Cortex of kidney (tissue), 1 donor: ENCODE measurements at places on chromosomes 11 and 22.

- DNase-seq, result no peak
These were observed 38.7 kb downstream of the TPBGL start for GRCh38 chr11:75279273-75279672.

- no peak for DNase-seq
These were observed 39.8 kb upstream of the TEF start for GRCh38 chr22:41341990-41342389.

GRCh38 chr11:130636722-130637464, 188.4 kb downstream of the ADAMTS15 start:
- no peak for DNase-seq

DNA sequence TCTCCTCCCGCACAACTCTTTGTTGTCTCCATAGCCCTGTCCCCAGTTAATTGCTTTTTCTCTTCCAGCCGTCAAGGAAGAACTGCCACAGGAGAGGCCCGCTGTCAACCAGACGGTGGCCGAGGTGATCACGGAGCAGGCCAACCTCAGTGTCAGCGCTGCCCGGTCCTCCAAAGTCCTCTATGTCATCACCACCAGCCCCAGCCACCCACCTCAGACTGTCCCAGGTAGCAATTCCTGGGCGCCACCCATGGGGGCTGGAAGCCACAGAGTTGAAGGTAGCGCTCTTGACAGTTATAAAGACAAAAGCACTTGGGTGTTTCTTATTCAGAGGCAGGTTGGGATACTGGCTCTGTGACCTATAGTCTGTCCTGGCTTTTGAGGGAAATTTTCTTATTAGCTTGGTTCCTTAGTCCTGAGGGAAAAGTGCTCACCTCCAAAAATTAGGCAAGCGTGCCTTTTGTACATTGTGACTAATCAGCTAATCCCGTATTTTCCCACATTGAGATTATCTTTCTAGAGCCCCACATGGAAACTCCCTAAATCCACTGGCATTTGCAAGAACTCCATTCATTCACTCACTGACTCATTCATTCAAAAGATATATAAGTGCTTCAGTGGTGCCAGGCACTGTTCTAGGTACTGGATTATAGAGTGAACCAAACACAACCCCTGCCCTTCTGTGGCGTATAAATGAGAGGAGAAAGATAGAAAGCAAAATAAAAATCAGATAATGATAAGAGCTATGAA, 65.9 kb downstream of the KREMEN1 start:
- no peak for DNase-seq

- DNase-seq, result no peak
These were observed 42.9 kb downstream of the AMPD3 start for GRCh38 chr11:10498022-10498400.

GRCh38 chr11:67243051-67243450, 23.2 kb upstream of the GRK2 start:
- no peak for DNase-seq

DNA sequence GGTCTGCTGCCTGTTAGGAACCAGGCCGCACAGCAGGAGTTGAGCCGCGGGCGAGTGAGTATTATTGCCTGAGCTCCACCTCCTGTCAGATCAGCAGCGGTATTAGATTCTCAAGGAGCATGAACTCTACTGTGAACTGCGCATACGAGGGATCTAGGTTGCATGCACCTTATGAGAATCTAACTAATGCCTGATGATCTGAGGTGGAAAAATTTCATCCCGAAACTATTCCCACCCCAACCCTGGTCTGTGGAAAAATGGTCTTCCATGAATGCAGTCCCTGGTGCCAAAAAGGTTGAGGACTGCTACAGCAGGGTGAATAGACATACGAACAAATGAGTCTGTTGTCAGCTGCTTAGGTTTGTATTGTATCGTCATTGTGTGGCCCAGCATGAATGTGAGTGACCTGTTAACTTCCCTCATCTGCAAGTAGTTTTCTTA, 29.8 kb downstream of the RNF141 start:
- no peak for DNase-seq

GRCh38 chr22:26429458-26430286, 612 bp downstream of the ASPHD2 start:
- DNase-seq, result no peak

DNA sequence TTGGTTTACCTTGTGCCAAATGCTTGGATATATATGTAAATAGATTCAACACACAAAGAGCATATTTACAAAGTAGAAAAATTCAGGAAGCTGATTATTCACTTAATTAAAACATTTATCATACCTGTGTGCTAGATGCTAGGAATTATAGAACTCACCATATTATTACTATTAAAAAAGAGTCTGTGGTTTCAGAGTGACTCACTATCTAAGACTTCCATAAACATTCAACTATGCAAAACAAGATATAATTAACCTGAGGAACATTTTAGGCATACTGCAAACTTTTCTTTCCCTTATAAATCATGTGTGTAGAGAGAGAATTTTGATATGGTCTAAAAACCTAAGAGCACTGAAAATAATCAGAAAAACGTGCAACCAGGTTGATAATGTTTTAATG, 27.3 kb downstream of the CTSC start:
- no peak for DNase-seq

DNA sequence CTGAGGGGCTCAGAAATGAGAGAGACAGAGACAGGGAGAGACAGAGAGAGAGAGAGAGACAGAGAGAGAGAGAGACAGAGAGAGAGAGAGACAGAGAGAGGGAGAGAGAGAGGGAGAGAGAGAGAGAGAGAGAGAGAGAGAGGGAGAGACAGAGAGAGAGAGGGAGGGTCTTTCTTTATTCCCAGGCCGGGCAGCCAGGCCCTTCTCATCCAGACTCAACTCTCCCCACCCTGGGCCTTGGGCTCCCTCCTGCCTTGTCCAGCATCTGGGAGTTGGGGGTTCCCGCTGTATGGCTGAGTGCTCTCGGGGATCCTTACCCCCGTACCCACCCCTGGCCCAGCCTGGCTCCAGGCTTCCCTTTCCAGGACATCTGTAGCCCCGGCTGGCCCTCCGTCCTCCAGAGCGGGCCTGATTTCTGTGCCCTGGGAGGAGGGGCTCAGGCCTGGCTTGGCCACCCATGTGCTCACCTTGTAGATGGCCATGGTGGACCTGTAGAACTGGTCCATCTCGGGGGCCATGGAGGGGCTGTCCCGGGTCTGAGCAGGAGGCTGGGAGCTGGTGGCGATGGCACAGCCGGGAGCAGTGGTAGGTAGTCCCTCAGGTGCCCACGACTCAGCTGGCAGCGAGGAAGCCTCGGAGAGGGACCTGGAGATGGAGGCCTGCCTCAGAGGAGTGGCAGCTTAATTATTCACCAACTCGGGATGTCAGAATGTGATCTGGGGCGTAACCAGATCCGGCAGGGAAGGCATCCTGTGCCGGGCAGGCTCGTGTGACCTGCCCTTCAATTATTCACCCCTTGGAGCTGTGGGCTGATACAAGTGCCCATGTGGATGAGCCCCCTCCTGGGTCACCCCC, at the start of gene BAIAP2L2:
Gene BAIAP2L2 (minus strand): TSS at position 677 of the 855 bp plus-strand sequence. CDS start 159 bp downstream, at position 518.
- DNase-seq, result no peak

DNA sequence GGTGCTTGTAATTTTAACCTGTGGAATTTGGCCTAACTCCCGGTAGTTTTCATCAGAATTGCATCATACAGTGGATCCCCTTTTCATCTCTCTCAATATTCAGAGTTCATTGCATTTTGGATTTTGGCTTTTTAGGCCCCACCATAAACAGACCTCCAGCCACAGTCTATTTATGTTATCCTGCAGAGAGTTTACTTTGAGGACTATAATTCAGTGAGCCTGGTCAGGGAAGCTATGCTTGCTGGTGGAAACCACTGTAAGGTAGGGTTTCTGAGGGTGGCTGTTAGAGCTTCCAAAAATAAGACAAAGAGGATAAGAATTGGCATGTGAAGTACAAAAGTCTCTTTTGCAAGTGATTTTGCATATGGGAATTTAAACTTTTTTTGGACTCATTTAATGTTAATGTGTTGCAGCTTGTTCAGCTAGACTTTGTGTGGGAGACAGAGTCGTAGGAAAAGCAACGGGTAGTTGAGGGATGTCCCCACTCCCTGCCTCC, 34.8 kb upstream of the DDI1 start:
- no peak for DNase-seq

- no peak for DNase-seq
These were observed 225.8 kb downstream of the ETS1 start for GRCh38 chr11:128361451-128362020.

- DNase-seq, result no peak
These were observed at the start of gene APOL1 for GRCh38 chr22:36252754-36253522. Gene APOL1 (plus strand): TSS chr22:36253133. CDS start chr22:36254956, 1,823 bp downstream.

DNA sequence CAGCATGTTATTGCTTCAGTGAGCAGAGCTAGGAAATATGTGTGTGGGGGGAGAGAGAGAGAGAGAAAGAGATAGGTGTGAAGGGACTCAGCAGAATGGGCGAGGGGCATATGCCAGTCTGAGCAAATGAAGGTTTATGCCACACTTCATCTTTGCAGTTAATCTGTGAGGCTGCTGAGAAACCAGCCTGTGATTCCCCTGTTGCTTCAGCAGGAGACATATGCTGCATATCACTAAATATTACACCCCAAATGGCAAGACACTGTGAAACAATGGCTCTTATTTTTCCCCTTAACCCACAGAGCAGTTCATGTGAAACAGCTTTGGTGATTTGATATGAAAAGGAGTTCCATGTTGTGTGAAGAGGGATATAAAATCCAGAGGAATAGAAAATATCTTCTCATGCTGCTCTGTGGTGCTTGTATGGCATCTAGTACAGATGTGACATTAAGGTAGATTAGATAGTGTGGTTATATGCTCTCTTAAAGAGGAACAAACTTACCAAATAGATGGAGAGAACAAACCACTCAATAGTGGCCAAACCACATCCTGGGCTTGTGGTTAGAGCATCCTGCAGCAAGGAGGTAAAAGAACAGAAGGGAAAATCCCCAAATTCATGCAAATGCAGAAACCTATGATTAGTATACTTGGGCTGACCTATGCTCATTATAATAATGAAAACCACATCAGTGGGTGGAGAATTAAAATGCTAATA, 864.2 kb downstream of the FAM181B start:
- DNase-seq, result no peak

DNA sequence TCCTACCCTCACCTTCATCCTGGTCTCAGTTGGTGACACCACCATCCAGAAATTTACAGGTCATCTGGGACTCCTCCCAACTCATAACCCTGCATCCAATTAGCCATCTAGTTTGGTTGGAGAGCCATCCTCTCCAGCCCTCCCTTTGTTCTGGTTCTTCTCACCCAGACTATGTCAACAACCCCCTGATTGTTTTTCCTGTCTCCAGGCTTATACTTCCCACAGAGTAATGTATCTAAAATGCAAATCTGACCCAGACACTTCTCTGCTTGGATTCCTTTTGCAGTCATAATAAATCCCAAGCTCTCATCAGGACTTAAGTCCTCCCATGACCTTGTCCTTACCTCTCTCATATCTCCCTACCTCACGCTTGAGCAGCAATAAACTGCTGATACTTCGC, 3.0 kb downstream of the TTC12 start:
- DNase-seq, result no peak

DNA sequence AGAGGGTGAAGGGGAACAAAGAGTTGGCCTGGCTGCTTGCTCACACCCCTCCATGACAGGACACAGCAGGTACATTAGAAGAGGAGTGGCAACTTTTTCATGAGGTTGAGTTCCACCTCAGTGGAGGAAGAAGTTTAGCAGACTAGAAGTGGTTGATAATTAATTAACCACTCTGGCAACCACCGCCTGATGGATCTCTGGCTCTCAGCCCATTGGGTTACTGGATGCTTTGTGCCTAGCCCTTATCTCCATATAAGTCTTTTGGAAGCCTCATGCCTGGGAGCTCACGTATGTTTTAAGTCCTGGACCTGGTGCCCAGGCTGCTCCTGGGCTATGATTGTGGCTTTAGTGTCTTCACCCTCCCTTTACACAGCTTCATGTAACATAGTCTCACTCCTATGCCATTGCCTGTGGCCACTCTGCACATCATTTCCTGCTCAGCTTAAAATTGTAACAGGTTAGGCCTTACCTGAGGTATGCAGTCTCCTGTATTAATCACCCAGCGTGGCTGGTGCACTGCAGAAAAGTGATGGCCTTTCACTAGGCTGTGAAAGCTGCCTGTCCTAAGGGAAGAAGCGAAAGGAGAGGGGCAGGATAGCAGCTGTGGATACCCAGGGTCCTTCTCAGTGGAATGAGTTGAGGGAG, 72.7 kb upstream of the CRTAM start:
- DNase-seq, result no peak

DNA sequence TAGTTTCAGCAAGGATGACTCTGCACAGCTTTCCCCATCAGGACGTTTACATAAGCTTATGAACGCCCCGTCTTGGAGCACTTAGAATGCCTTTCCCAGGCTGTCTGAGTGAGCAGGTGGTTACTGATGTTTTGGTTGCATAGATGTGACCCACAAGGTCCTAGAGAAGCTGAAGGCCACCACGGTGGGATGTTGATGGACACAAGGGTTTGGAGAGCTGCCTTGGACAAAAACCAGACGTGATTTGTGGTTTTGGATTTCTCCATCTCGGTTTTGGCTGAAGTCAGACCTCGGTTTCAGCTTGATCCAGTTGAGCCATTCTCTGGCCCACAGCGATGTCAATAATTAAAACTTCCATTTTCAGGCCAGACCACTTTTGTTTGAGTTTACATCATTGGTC, 151.9 kb downstream of the LDLRAD3 start:
- no peak for DNase-seq

DNA sequence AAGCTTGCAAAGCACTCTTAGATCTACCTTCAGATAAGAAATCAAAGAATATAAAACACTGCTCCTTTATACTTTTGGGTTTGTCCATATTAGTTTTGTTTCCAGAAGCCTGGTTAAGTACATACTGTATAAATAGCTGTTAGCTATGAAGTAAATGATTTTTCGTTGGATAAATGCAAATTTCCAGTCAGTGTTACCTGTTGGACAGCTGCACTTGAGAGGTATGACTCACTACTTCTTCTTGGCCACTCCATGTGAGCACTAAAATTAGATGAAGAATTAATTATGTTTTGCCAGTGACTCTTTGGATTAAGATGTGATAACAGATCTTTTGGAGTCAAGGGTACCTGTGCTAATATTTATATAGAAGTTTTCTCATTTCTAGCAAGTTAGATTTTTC, 9.5 kb upstream of the TSG101 start:
- no peak for DNase-seq

DNA sequence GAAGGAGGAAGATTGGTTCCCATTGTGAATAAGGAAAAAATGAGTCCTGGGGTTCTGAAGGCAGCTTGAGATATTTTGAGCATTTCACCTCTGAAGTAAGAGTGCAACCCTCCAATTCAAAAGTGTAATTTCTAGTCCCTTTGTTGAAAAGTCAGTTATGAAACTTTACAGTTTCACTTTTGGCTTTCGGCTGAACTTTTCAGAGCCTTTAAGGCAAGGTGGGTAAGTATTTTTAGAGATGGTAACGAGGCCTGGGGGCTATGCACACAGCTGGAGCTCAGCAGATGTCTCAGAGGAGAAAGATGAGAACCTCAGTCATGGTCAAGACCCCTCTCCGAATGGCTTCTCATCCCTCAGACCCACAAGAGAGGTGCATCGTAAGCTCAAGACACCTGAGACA, 267.6 kb downstream of the KIRREL3 start:
- DNase-seq, result no peak

DNA sequence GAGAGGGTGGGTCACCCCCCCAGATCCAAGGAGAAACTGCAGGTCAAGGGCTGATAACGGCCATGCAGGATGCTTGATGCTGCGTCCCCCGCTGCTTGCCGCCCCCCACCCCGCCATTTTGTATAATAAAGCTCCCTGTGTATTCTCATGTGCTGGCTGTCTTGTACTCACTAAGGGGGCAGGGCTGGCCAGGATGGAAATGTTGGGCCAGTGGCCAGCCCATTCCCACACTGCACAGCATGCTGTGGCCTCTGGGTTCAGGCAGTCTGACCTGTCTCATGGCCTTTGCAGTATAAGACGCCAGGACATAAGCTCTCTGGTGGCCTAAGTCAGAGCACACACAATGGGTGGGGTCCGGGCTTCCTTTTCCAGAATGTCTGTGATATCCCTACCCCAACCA, 421 bp upstream of the PRR33 start:
- DNase-seq, result no peak

- no peak for DNase-seq
These were observed 310.9 kb upstream of the ANO3 start for GRCh38 chr11:26021017-26021416.
